Pons (tissue), 1 donor: ENCODE measurements at places on chromosomes 1 and 21.

DNA sequence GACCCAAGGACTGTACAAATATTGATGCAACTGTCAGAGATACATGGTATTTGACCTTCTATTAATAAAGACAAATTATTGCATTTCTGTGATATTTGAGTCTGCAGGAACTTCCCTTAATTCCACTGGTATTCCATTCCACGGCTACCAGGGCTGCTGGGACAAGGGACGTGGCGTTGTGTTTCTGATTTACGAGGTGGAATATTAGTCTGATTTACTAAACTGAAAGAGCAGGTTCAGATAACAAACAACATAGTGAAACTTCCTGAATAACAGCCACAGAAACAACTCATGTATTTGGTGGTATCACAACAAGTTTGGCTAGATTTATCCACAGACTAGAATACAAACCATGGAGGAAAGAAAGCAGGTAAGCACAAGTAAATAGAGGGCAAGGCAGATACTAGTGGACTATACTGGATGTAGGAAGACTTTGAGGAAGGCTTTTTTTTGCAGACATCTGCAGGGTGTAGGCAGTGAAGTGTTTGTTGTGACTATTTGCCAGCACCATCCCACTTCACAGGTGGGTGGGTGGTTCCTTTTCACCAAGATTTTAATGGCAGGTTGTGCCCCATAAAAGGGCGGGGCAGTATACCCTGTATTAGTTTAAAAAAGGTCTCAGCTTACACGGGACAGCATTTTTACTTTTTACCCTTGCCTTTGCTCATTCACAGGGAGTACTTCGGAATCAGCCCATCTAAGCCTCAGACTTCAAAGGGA is 100.4 kb downstream of the FGGY start:
- no peak for DNase-seq

GRCh38 chr1:158989424-158989823 is 20.3 kb upstream of the IFI16 start:
- no peak for DNase-seq

GRCh38 chr1:5748286-5749225 is 243.7 kb downstream of the NPHP4 start:
- no peak for DNase-seq

GRCh38 chr1:9473032-9473807 is 66.0 kb upstream of the SLC25A33 start:
- DNase-seq: no peak

DNA sequence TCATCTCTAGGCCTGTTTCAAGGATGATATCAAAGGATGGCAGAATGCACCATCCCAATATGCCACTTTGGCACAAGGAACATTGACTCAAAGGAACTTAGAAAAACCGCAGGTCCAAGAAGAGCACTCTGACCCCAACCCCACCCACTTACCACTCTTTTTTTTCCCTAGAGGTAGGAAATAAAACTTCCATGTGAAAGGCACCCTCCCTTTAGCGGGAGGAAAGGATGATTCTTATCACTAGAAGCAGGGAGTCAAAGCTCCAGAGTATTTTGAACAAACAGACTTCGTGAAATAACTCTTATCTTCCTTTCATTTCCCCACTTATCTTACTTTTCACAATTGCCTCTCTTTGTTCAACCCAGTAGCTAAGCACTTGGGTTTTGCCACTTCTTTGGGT is 22.2 kb downstream of the PSMG1 start:
- DNase-seq: no peak
